ENCODE measurements at places on chromosomes 13 and 19.

DNA sequence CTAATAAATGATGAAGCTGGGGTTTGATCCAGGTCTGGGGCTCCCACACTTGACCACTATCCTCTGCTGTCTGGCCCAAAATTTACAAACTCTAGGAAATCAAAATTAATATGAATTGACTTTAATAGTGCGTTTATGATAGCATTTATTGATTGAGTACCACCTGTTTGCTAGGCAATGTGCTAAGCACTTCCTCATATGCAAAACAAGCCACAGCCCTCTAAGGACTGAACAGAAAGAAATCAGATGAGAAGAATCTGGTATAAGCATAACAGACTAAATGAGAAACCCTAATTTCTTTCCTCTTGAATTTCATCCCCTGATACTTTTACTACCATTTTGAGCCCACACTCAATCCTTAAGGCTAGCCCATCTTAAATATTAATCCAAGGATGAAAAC is 6.6 kb upstream of the MLNR start:
- no peak for DNase-seq

GRCh38 chr13:93721483-93721882 is 494.9 kb downstream of the GPC6 start:
- no peak for DNase-seq

DNA sequence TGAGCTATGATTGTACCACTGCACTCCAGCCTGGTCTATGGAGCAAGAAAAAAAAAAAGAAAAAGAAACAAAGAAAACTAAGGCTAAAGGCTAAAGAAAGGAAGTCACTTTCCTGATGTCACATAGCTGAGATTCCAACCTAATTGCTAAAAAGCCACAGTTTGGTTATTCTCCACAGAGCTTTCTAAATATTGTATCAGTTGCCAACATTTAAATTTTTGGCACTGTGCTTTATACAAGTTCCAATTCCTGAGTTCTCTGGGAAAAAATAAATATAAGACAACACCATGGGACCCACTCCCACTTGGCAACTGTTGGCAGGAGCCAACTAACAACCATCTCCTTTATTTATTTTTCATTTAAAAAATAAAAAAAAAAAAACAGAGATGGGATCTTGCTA is 11.2 kb upstream of the LYPD3 start:
- no peak for DNase-seq

DNA sequence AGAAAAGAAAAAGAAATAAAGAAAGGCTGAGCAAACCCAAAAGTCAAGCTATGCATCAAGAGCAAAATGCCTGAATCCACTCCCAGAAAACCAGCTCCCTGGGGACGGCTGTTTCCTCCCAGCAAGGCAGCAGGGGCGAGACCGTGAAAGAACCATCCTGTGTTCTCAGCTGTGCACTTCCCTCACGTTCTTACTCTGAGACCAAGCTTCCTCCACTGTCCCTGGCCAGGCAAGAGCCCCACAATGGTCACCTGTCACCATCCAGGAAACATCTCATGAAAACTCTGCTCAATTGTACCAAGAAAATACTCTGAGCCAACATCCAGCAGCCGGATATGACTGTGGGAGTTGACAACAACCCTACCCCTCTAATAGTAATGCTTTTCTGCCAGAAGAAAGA is 22.9 kb downstream of the RAB20 start:
- DNase-seq: no peak

GRCh38 chr13:75847588-75847987 is 211.5 kb downstream of the LMO7 start:
- no peak for DNase-seq

- no peak for DNase-seq
These were observed 406.2 kb downstream of the EFNB2 start for GRCh38 chr13:106129273-106129672.

GRCh38 chr13:73177017-73177416 is 118.2 kb downstream of the KLF5 start:
- DNase-seq: no peak

- no peak for DNase-seq
These were observed 642.3 kb upstream of the SLITRK1 start for GRCh38 chr13:84524586-84524985.

- no peak for DNase-seq
These were observed 926 bp downstream of the PRR12 start for GRCh38 chr19:49591731-49592485.

DNA sequence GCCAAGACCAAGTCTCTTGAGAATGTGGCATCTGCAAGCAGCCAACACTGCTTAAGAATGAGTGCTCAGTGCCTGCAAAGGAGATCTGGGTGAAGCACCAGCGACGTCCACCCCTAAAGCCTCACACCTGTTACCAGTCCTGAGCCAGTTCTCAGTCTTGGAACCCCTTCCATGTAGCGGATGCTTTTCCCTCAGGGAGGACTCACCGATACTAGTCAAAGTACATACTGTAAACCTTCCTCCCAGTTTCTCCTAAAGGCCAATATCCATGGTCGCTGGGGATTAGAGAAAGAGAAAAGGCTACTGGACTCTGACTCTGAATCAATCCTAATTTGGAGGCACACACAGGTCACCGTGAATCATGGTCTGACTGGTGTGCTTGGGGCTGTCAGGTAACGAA is 4.2 kb upstream of the PTPRH start:
- DNase-seq: no peak

- DNase-seq: no peak
These were observed 23.6 kb upstream of the LSM14A start for GRCh38 chr19:34148658-34149185.

GRCh38 chr19:19490214-19490968 is 25.0 kb downstream of the TSSK6 start:
- peak; percentile 66 for DNase-seq

GRCh38 chr13:51192348-51192747 is 29.9 kb upstream of the FAM124A start:
- no peak for DNase-seq

DNA sequence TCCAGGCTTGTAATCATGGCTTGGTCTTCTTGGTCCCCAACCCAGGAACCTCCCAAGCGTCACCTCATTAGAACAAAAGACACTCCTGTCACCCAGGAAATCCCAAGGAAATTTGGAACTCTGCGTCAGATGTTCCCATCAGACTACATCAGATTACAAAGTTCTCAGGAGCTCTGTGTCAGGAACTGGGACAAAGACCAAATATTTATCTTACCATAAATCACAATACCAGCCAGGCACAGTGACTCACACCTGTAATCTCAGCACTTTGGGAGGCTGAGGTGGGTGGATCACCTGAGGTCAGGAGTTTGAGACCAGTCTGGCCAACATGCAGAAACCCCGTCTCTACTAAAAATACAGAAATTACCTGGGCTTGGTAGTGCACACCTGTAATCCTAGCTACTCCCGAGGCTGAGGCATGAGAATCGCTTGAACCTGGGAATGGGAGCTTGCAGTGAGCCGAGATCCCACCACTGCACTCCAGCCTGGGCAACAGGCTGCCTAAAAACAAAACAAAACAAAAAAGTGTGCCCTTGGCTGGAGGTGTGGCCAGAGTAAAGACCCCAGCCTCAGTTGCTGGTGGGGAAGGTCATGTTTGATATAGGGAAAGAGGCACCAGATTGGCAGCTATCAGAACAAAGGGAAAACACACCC is 16.7 kb upstream of the CCDC124 start:
- no peak for DNase-seq

DNA sequence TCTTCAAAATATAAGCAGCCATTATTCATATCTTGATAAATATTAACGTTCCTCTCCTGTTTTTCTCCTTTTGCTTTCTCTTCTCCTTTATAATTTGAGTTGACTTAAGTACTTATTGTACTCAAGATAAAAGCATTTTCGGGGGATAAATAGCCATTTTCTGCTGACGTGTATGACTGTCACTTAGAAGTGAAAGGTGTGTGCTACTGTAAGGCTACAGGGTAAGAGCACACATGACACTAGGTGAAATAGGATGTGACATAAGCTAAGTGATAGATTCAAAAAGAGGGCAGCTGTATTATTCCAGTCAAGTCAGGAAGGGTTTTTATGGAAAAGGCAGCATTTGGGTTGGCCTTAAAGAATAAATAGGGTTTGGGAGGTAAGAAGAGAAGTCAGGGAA is 128.5 kb downstream of the GPC6 start:
- DNase-seq: no peak

GRCh38 chr19:46978171-46978869 is 41.3 kb upstream of the NPAS1 start:
- DNase-seq: no peak

DNA sequence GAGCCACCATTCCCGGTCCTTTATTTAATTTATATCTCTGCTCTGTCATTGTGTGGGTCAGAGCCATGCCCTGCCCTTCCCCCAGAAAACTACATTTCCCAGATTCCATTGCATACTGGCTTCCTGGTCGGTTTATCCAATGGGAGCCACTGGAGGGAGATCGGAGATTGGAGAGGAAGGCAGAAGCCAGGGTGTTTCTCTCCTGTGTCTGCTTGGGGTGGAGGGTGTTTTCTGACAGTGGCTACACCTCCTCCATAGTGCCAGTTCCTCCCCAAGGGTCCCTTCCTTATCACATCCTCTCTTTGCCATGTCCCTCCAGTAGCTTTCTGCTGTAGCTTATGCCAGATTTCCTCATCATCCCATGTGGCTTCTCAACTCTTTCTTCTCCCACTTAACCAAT is 19.0 kb downstream of the OLFM2 start:
- no peak for DNase-seq

DNA sequence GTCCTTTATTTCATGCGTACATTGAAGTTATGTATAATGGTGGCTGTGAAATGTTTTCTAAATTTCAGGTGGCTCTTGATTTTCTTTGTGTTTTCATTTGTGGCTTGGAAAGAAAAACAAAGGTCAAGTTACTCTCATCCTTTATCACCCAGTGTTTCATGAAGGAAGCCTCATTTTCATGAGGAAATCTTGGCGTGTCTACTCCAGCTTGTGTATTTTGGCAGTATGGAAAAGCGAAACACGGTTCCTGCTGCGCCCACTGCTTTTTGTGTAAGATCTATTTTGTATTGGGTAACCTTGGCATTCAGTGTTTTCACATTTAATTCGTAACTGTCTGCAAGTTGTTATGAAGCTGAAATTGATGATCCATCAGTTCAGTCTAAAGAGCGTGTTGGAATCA is 147.0 kb upstream of the RNF113B start:
- peak; percentile 80 for DNase-seq

GRCh38 chr13:80605716-80606115 is 264.8 kb upstream of the SPRY2 start:
- no peak for DNase-seq

DNA sequence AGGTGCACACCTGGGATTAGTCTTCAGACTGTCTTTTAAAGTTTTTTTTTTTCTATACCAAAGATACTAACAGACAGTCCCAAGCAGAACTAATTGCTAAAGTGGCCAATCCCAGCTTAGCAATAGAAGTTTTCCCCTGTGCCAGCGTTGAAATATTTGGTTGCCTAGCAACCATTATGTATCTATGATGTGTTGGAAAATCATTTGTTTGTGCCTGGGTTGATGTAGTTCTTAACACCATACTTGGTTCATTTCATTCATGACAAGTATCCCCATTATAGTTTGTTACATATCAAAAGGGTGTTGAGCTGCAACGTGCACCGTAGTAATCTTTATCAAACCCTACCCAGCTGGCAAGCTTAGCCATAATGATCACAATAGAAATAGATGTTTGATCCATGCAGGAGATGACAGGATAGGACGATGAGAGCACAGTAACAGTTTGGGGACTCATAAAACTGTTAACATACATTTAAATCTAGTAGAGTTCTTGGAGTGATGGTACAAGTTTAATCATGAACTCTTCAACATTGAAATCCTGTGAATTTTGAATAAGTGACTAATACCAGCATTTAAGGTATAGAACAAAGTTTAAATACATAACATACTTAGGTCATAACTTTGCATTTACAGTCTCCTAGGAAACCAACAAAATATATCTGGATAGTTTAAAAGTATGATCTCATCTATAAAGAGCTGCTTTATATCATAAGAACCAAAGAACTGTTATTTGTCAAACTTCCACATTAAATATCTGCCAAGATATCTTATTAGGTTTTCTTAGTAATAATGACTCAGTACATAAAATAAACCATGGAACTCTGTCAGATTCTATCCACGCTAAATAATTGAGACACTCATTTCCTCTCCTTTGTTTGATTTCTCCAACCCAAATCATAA is 73.4 kb downstream of the MBNL2 start:
- no peak for DNase-seq

- no peak for DNase-seq
These were observed 11.3 kb upstream of the MKNK2 start for GRCh38 chr19:2062389-2062729.

- peak; percentile 56 for DNase-seq
These were observed 805.6 kb upstream of the ARGLU1 start for GRCh38 chr13:107373551-107373950.
